ENCODE measurements at places on chromosomes 16 and 17.

DNA sequence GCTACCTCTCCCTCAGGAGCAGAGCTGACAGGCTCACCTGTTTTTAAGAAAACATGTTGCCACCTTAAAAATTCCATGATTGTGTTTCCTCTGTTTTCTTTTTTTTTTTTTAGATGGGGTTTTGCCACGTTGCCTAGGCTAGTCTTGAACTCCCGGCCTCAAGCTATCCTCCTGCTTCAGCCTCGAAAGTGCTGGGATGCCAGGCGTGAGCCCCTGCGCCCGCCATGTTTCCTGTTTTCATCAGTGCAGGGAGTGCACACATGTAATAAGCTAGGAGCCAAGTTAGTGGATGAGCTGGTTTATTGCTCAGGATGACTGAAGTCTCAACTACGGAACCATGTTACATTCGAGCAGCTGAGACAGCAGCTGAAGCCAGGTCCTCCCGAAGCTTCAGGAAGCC lies 13.6 kb downstream of the MRM3 start:
- no peak for DNase-seq

- DNase-seq: no peak
Measured at GRCh38 chr17:14376666-14377065, 75.8 kb downstream of the HS3ST3B1 start.

GRCh38 chr16:27287051-27287811 lies 18.7 kb upstream of the NSMCE1 start:
- DNase-seq: no peak

DNA sequence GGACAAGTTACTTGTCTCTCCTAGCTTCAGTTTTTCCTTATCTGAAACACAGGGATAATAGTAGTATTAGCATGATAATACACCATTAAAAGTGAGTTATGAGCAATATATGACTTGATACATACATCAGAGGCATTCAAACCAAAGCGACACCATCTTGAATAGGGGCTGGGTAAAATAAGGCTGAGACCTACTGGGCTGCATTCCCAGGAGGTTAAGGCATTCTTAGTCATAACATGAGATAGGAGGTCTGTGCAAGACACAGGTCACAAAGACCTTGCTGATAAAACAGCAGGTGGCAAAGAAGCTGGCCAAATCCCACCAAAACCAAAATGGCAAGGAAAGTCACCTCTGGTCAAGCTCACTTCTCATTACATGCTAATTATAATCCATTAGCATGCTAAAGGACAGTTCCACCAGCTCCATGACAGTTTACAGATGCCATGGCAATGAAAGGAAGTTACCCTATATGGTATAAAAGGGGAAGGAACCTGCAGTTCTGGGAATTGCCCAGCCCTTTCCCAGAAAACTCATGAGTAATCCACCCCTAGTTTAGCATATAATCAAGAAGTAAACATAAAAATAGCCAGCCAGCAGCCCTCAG lies 37.2 kb upstream of the HS3ST3A1 start:
- no peak for DNase-seq

GRCh38 chr16:75080205-75081029 lies 36.2 kb downstream of the LDHD start:
- DNase-seq: peak; percentile 66

- DNase-seq: no peak
Measured at GRCh38 chr17:7217113-7217987, 2.3 kb downstream of the DLG4 start.

GRCh38 chr16:20301840-20302239 lies 25.5 kb downstream of the GP2 start:
- no peak for DNase-seq

DNA sequence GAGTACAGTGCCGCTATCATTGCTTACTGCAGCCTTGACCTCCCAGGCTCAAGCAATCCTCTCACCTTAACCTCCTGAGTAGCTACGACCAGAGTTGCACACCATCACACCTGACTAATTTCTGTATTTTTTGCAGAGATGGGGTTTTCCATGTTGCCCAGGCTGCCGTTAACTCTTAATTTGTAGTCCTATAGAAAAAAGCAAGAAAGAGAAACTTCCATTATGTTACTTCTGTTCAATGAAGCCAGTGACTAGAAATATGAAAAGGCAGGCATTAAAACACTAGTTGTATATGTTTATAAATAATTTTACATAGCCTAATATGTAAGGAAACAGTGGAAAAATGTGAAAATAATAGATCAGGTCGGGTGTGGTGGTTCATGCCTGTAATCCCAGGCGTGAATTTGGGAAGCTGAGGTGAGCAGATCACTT lies 9.7 kb downstream of the RAD51C start:
- DNase-seq: no peak

- DNase-seq: no peak
Measured at GRCh38 chr16:6496996-6497395, 835.6 kb upstream of the RBFOX1 start.

Measured in retinal pigment epithelial cell (primary cell).